ENCODE measurements at places on chromosomes 1 and 21.

DNA sequence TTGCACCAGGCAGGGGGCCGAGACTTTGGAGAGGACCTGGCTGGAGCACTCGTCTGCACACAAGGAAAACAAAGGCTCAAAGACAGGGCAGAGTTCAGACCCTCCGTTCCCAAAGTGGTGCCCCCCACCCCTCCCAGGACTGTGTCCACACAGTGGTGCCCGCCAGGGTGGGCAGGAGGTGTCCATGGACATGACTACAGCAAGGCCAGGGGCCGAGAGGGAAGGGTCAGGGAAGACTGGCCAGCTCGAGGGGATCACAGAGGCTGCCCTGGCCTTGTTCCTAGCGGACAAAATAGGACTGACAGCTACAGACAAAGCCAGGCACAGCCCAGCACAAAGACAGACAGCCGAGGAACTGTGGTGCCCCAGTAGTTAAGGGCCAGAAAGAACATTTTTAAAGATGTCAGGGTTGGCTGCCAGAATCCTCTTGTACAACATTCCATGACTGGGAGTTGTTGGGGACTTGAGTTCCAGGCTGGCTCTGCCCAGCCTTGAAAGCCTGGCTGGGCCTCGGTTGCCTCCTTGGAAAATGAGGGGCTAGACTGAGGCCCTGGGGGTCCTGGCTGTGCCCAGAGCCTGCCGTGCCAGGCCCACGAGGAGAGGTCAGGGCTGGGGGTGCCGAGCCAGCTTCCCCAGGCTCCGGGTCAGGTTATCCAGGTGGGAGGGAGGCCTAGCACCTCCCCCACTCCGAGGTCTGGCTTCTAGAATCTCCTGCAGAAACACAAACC is 63.7 kb downstream of the SLX9 start:
- no peak for DNase-seq

- no peak for DNase-seq
These were observed 1264.3 kb upstream of the ADGRL2 start for GRCh38 chr1:80536461-80536860.

DNA sequence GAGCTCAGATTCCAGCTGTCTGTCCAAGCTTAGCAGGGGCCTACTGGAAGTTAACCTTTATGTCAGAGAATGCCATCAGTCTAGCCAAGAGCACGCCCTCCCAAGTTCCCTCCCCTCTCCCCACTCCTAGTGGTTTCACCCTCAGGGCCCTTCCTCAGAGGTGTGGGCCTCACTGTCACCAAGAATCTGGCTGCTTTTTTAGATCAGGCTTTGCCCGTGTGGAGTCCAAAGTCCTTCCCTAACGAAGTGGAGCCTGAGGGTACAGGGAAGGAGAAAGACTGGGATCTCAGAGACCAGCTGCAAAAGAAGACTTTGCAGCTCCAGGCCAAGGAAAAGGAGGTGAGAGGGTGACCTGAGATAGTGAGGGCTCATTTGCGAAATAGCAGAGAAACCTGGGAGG is 4.1 kb downstream of the C1orf74 start:
- DNase-seq: no peak

DNA sequence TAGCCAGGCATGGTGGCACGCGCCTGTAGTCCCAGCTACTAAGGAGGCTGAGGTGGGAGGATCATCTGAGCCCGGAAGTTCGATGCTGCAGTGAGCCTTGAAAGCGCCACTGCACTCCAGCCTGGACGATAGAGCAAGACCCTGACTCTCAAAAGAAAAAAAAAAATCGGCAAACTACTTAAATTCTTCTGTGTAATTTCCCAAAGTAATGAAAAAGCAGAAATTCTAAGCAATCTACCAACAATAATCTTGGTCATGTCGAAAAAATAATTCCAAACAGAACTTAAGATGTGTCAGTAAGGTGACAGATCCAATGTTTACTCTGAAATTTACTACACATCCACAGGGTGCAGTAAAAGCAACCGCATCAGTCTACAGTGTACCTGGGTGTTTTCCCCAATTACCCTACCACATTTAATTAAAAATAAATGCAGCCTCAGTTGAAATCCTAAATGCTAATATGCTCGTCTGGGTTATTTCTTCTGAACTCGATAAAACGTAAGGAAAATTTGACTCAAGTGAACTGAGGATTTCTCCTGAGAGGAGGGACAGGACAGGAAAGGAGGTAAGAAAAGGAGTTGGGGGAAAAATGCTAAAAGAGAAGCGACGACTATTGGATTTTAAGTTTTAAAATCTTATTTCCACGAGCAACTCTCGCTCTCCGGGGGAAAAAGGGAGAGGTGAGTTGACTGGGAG is 801 bp downstream of the EPRS1 start:
- DNase-seq: no peak

GRCh38 chr1:52403566-52404115 is 582 bp downstream of the ORC1 start:
- DNase-seq: peak; percentile 40

- DNase-seq: no peak
These were observed 41.4 kb downstream of the CDC7 start for GRCh38 chr1:91541918-91542533.
